ENCODE measurements at places on chromosomes 5 and 9.

DNA sequence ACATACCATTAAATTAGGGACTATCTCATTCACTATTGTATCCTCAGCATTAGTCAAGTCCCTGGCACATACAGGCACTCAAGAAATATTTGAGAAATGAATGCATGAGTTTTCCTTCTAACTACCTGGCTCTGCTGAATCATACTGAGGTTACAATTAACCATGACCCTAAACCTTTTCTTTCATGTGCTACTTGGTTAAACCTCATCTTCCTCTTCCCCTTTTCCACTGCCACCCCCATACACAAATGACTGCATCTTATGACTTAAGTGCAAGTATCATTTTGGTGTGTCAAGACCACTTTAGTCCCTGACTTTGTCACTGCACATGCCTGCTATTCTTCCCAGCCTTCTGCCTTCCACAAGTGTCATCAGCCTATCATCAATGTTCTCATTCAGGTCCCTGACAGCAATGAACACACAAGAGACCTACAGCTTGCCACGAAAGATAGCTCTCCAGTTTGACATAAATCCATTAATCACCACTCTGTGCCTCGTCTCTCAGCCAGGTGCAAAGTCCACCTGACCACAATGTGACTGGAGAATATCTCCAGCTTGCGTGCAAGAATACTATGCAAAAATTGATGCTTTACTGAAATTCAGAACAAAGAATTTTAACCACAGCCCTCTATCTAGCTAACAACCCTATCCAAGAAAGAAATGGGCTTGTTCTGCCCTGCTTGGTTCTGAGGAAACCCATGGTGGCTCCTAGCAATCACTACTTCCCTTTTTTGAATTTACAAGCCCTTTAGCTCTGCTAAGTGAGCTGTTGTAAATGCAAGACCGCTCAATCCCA, 74.5 kb downstream of the MAPKAP1 start:
- DNase-seq, result no peak

- DNase-seq, result no peak
Observed at GRCh38 chr5:81420039-81420667, 26.2 kb upstream of the ACOT12 start.

DNA sequence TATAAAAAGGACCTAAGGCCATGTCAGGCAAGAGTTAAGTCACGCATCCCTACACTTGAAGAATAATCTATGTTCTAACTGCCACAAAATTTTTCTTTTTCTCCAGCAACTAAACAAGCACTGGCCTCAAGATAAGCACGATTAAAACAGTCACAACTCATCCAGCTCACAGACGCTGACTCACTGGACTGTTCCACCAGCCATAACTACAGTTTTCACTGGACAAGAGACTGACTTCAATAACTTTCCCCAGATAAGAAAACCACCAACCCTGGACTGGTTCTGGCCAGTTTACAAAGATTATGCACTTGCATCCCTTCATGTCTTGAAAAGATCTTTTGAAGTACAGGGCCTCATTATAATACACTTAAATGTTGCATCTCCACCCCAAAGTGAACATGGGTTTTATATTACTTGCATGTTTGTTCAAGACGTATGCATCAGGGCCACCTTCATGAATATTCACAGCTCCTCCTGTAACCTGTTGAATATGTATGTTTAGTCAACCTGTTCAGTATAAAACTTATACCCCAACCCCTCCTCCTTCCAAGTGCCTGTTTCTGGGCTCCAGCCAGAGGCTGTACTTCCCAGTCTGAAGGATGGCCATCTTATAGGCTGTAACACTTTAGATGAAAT, 129.3 kb upstream of the EPB41L4A start:
- DNase-seq, result no peak

- DNase-seq, result no peak
Observed at GRCh38 chr5:103355579-103355978, 97.0 kb downstream of the MACIR start.

- no peak for DNase-seq
Observed at GRCh38 chr9:113898151-113898550, 22.0 kb downstream of the ZNF618 start.

DNA sequence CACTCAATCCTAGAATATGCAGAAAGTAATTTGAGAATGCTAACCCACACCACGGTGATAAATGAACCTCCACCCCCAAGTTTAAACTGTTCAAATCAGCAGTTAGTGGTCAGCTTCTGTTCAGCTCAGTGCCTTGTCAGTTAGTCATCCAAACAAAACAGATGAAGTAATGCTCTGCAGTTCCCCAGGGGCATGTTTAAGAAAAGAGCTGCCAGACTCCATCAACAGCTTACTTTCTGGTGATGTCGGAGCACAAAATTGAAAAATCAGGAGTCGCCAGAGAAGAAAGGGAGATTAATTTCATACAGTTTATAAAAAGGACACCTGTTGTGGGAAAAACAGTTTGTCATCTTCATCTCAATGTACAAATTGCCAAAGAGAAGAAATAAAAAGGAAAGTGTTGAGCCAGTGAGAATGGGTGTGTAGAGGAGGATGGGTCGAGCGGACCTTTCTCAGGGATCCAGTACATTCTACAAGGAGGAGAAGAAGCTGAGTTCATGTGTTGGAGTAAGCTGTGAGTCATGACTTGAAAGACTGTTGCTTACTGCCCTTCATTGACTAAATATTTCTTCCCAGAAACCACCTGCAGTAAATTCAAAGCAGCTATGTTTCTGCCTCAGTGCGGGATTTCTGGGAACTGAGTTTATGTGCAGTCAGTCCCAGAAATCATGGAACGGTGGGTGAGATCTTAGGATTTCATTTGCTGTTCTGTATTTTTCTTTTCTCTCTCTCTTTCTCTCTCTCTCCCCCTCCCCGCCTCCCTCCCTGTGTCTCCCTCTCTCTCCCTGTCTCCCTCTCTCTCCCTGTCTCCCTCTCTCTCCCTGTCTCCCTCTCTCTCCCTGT, 13.7 kb downstream of the TRIO start:
- DNase-seq, result no peak

DNA sequence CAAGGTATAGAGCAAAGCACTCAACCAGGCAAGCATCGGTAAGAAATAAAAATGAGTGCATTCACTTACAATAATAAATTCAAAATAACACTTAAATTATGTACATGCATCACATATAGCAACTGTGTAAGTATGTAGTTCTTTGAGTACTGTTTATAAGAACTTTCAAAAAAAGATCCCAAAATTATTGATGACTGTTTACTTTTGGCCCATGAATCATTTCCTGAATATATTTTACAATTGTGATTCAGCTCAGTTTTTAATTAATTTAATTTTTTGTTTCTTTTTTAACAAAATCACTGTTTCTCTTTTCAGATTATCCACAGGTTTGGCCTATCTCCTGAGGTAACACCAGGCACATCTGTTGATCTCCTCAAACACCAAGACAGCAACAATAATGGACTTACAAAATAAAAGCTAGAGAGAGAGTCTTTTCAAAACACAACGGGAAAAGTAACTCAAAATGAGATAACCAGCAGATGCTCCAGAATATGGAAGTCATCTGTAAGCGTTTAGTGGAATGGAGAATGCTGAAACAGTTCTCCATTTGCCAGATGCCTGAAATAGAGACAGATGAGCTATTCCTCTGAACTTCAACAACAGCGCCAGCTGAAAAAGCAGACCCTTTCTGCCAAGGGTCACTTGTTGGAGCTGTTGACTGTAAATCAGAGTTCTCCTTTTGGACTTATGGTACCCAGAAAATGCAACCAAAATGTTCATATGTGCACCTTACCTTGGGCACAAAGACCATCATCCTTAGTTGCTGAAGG, 348.6 kb upstream of the RGMB start:
- no peak for DNase-seq
